ENCODE measurements at places on chromosomes 2 and 18. TPM values are rescaled to one million over a fixed set of nuclear protein-coding genes. Genes with fewer than 3 reads are reported as not detected.

ABCG5 gene
- 3.1 TPM for total RNA-seq

EDAR gene
- 2.0 TPM for total RNA-seq

PAX3 gene
- total RNA-seq, result not detected

CNGA3 gene
- not detected for total RNA-seq

AQP12B gene
- total RNA-seq, result not detected

KCNJ3 gene
- total RNA-seq, result 5.3 TPM

C2orf78 gene
- total RNA-seq, result not detected

FRZB gene
- total RNA-seq, result 46.5 TPM

TRABD2A gene
- 0.52 TPM for total RNA-seq

PLGLB1 gene
- total RNA-seq, result 6.3 TPM

CFC1 gene
- total RNA-seq, result not detected

HOXD4 gene
- 1.0 TPM for total RNA-seq

SPAST gene
- 18.1 TPM for total RNA-seq

PER2 gene
- total RNA-seq, result 29.8 TPM

DOK6 gene
- 9.6 TPM for total RNA-seq

TMEM247 gene
- not detected for total RNA-seq

VWC2L gene
- total RNA-seq, result not detected

IL37 gene
- total RNA-seq, result 0.29 TPM

STAT4 gene
- 4.8 TPM for total RNA-seq

SEMA4C gene
- 42.3 TPM for total RNA-seq

LYG2 gene
- total RNA-seq, result not detected

LAMA3 gene
- 25.5 TPM for total RNA-seq
